Vein endothelial cell (primary cell): ENCODE measurements at places on chromosomes 3 and 15. TPM values are rescaled to one million over a fixed set of nuclear protein-coding genes. Genes with fewer than 3 reads are reported as not detected.

The CDCP1 gene
- total RNA-seq, result 0.96 and 0.98 TPM in 2 replicates

The GABRA5 gene
- total RNA-seq, result not detected in 2 replicates

The ALDH1A3 gene
- 38.6 and 71.9 TPM in 2 replicates for total RNA-seq

The VGLL3 gene
- total RNA-seq, result 1.6 and 3.4 TPM in 2 replicates

The TMEM266 gene
- under 0.01 TPM in 1 of 2 replicates, not detected in the other for total RNA-seq
